Lower leg skin (tissue), 4 donors: ENCODE measurements at places on chromosomes 12 and 14. TPM values are rescaled to one million over a fixed set of nuclear protein-coding genes. Genes with fewer than 3 reads are reported as not detected.

Gene KICS2
- total RNA-seq = 24.6 TPM

Gene VWF
- total RNA-seq = 44.4 TPM

DNA sequence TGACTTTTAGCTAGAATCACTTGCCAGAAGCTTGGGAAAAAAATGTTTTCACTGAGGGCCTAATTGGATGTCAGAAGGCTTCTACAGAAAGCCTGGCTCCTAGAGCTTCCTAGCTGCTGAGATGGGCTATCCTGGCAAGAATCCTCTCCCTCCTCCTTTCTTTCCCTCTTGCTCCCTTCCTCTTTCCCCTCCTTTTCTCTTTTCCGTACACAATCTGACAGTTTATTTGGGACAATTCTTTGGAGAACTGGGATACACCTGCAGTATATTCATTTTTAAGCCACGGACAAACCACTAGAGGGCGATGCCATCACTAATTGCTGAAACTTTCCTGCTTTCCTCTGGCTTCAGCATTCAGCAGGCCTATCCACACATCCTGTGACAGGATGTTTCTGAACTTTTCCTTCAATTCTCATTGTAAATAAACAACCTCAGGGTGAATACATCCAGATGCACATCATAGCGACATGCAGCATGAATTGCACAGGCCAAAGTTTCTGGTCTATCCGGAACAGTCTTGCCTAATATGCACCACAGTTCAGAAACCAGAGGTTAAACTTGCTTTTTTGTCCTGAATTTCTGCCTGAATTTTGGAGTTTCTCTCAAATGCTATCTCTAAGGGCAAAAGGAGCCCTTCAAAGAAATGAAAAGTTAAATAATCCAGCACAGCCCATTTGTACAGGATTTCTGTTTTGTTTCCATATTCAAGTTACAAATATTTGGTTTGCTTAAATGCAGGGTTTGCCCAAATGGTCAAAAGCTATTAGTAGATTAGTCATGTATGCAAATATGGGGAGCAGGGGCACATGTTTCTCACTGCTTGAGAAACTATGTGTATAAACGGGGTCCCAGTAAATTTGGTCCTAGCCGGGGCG, 142.8 kb downstream of the PAWR start:
- no peak for DNase-seq

GRCh38 chr14:62501021-62501750, 544.1 kb downstream of the KCNH5 start:
- no peak for DNase-seq

- peak; percentile 28 for DNase-seq
Observed at GRCh38 chr14:91059576-91060350, 678 bp downstream of the RPS6KA5 start.

GRCh38 chr12:11067514-11067913, 5.4 kb upstream of the TAS2R46 start:
- DNase-seq = peak; percentile 82

GRCh38 chr14:70366911-70367310, 7.4 kb upstream of the COX16 start:
- DNase-seq = no peak

DNA sequence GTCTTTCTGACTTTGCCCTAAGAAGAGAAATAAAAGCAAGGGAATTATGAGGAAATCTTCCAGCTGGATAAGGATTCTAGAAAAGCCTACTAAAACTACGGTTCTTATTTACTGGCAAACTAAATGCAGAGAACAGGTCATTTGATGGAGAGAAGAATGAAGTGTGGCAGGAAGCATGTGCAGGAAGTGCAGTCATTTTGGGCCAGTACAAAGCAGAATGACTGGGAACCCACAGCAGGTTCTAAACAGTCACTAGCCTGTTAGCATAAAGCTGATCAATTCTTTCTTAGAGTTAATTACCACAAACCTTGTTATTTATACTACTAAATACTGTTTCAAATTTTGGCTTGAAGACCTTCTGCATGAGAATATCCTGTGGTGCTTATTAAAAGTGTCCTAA, 36.7 kb downstream of the CFAP54 start:
- DNase-seq = no peak

DNA sequence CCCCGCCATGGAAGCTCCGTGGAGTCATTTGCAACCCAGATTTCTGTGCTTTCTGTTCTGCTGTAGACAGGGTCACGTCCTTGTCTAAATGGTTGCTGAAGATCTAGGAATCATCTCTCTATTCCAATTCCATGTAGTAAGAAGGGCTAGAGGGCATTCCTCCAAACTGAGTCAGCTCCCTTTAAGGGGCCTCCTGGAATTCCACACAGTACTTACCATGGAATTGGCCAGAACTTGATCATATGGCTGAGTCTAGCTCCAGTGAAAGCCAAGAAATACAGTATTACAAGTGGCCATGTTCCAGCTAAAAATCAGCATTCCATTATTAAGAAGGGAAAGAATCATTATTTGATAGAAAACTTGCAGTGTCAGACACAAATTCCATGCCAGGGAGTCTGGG, 171.9 kb downstream of the PRKCH start:
- DNase-seq = no peak
